ENCODE measurements at places on chromosomes 3 and 15. TPM values are rescaled to one million over a fixed set of nuclear protein-coding genes. Genes with fewer than 3 reads are reported as not detected.

- no peaks in the 10 kb centered on the region for H3K4me1 ChIP-seq
- DNase-seq, result no peak
- no peaks in the 10 kb centered on the region for H3K36me3 ChIP-seq
- no peaks in the 10 kb centered on the region for H3K27me3 ChIP-seq
- H3K4me3 ChIP-seq, result no peak overlapping the region
- H3K27ac ChIP-seq, result no peak overlapping the region
Observed at GRCh38 chr3:72530426-72530825, 317.8 kb downstream of the SHQ1 start.

DNA sequence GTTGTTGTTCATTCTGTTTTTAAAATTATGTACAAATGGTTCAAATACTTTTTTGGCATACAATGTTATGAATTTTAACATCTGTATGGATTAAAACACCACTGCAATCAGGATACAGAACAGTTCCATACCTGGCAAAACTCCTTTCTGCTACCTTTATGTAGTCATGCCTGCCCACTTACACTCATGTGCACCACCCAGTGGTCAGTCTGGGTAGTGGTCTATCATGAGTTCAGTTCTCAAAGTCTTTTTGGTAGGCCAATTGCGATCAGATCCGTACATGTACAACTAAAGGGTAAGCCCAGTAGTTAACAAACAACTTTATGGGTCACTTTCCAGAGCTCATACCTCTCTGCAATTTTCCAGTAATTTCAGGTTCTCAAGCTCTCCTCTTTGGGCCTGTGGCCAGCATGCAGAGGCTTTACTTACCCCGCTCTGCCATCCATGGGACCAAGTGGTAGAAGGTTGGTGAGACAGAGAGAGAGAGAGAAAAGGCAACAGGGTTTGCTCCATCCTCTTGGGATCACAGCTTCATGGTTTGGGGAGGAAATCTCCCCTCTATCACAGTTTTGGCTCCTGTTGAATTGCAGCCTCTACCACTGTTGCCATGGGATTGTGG lies 63.9 kb upstream of the FAM98B start:
- no peaks in the 10 kb centered on the region for H3K4me1 ChIP-seq
- no peak overlapping the region for H3K4me3 ChIP-seq
- peak; percentile 90 for DNase-seq
- H3K27me3 ChIP-seq, result no peaks in the 10 kb centered on the region

The VWA5B2 gene
- 0.62 TPM for total RNA-seq

DNA sequence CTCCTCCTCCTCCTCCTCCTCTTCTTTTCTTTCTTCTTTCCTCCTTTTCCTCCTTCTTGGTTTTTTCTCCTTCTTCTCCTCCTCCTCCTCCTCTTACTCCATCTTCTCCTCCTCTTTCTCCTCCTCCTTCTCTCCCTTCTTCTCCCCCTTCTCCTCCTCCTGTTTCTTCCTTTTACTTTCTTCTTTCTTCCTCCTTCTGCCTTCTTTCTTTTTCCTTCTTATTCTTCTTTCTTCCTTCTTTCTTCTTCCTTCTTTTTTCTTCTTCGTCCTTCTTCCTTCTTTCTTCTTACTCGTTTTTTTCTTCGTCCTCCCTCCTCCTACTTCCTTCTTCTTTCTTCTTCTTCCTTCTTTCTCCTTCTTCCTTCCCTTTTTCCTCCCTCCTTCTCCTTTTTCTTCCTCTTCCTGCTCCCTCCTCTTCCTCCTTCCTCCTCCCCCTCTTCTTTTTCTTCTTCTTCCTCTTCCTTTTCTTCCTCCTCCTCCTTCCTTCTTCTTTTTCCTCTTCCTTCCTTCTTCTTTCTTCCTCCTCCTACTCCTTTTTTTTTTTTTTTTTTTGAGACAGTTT lies 92.1 kb downstream of the SLMAP start:
- peaks cover 18% of the 10 kb centered on the region for H3K36me3 ChIP-seq
- H3K27ac ChIP-seq, result no peak overlapping the region
- no peak for DNase-seq
- H3K27me3 ChIP-seq, result no peaks in the 10 kb centered on the region

DNA sequence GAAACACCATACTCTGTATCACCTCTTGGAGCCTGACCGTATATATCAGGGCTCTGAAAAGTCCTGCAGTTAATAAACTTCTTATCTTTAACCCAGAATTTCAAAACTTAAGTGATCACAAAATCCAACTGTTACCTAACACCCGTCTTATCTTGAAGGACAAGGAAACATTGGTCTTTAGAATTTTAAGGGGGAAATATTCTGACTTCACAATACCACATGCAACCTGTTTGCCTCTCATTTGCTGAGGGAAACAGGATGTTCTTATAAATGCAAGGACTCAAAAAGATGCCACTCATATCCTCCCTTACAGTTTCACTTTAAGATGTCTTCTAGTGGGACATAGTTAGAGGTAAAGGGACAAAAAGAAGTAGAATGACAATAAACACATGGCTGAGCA lies 67.9 kb downstream of the CRTC3 start:
- no peak overlapping the region for H3K27ac ChIP-seq
- H3K27me3 ChIP-seq, result no peaks in the 10 kb centered on the region
- DNase-seq, result no peak
- peaks cover 7% of the 10 kb centered on the region for H3K4me1 ChIP-seq
- H3K4me3 ChIP-seq, result no peak overlapping the region
- H3K36me3 ChIP-seq, result no peaks in the 10 kb centered on the region

DNA sequence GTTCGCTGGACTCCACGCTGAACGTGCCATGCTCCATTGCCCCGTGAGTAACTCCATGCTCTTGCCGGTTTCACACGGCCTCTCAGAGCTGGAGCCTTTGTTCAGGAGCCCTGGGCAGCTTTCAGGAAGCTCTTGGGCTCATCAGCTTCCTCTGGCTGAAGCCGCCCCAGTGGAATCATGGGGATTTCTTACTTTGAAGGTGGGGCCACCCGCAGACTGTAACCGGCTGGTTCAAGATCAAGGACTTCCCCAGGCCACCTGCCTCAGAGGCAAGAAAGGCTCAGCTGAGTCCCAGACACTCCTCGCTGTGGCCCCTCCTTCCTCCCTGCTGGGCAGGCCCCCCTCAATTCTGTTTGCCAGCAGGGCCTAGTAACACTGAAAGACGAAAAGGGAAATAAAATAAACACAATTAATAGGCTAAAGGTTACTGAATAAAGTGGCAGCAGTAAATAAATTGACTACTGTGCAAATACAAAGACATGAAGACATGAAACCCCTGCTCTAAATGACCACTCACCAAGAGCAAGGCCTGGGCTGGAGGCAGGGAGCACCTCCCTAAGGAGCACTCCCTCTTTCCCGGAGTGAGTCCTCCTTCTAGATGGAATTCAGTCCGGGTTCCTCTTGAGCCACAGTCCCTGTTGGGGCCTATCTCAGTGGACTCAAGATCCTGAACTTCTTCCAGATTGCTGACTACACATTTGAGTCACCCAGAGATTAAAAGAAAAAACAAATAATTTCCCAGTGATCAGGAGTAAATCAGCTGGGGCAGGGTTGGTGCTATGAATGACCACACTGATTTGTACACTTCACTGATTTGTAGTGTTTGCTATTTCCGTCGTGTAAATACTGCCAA lies 51.0 kb downstream of the ZDHHC19 start:
- H3K4me3 ChIP-seq, result no peak overlapping the region
- DNase-seq, result peak; percentile 79
- peak overlapping the region; percentile 54 for H3K27ac ChIP-seq
- H3K27me3 ChIP-seq, result no peaks in the 10 kb centered on the region
- no peaks in the 10 kb centered on the region for H3K4me1 ChIP-seq
- H3K36me3 ChIP-seq, result no peaks in the 10 kb centered on the region

- H3K4me3 ChIP-seq, result no peak overlapping the region
- H3K27ac ChIP-seq, result no peak overlapping the region
- no peaks in the 10 kb centered on the region for H3K4me1 ChIP-seq
- H3K27me3 ChIP-seq, result no peaks in the 10 kb centered on the region
- no peaks in the 10 kb centered on the region for H3K36me3 ChIP-seq
- DNase-seq, result no peak
Observed at GRCh38 chr15:44009038-44009437, 182.2 kb downstream of the WDR76 start.

The KLHL25 gene
- total RNA-seq, result 5.2 TPM

DNA sequence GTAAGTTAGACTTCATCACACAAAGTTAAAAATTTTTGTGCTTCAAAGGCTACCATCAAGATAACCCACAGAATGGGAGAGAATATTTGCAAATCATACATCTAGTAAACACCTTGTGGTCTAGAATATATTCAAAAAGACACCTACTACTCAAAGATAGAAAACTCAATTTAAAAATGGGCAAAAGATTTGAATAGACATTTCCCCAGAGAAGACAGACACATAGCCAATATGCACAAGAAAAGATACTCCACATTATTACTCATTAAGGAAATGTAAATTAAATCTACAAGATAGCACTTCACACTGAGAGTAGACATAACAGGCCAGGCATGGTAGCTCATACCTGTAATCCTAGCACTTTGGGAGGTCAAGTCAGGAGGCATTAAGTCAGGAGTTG lies 87.8 kb upstream of the MANF start:
- no peaks in the 10 kb centered on the region for H3K36me3 ChIP-seq
- no peaks in the 10 kb centered on the region for H3K4me1 ChIP-seq
- no peak overlapping the region for H3K4me3 ChIP-seq
- DNase-seq, result no peak
- no peak overlapping the region for H3K27ac ChIP-seq

The CCDC54 gene
- not detected for total RNA-seq

The GABRB3 gene
- total RNA-seq, result 170 TPM

DNA sequence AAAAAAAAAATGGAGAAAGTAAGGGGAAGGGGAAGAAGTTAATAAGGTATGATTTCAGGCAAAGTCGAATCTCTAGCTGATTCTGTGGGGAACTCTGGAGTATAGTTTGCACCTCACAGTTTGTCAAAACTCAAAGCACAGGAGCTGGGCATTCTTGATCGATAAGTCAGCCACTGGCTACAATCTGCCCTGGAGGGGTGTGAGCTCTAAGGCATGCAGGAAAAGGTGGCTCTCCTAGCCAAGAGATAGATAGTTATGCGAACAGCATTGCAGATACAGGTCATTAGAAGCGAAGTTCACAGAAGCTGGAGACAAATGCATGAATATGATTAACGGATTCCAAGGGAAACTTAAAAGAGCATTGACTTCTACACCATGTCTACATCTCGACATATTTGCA lies 952.6 kb downstream of the AGBL1 start:
- no peaks in the 10 kb centered on the region for H3K4me1 ChIP-seq
- no peaks in the 10 kb centered on the region for H3K36me3 ChIP-seq
- DNase-seq, result peak; percentile 65
- no peak overlapping the region for H3K27ac ChIP-seq
- H3K27me3 ChIP-seq, result no peaks in the 10 kb centered on the region
- no peak overlapping the region for H3K4me3 ChIP-seq

DNA sequence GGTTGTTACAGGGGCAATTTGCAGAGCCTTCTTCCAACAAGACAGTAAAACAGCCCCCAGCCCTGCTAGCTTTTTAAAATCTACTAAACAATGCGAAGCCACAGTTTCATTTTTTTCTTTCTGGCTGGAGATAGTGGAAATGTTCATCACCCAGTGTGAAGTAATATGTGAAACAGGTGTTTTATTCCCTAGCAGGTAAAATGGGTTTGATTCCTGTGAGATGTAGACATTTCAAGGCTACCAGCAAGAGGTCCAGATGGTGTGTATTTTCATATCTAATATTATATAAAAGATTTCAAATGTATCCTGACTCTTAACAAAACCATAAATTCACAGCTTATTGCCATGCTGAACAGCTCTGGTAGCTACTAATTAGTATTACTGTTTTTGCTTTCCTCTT lies 160.3 kb downstream of the SATB1 start:
- no peak overlapping the region for H3K4me3 ChIP-seq
- H3K27me3 ChIP-seq, result no peaks in the 10 kb centered on the region
- no peak overlapping the region for H3K27ac ChIP-seq
- H3K4me1 ChIP-seq, result no peaks in the 10 kb centered on the region
- H3K36me3 ChIP-seq, result no peaks in the 10 kb centered on the region
- no peak for DNase-seq

The SNRPA1 gene
- total RNA-seq, result 132 TPM

The CSPG5 gene
- total RNA-seq, result 0.70 TPM

GRCh38 chr3:143601723-143602484 lies 246.4 kb downstream of the SLC9A9 start:
- H3K27me3 ChIP-seq, result no peaks in the 10 kb centered on the region
- no peak for DNase-seq
- H3K27ac ChIP-seq, result no peak overlapping the region

DNA sequence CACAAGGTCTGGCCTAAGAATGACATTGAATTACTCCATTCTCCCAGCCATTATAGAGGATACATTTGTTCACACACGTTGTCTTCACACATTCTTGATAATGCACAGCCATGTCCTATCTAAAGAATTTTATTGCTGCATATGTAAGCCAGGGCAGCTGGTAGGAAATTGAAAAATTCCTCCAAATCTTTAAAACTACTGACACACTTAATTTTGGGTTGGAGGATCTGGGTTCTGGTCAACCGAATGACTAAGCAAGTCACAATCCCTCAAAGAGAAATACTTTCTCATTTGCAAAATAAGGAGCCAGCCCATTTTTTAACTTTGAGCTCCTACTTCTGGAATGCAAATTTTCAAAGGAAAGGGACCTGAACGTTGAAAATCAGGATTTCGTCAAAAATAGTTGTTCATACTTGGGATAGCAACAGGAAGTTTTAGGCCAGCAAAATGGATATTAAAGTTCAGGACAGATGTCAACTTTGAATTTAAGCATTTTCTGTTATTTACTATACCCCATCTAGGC lies 638.3 kb downstream of the NTRK3 start:
- H3K4me1 ChIP-seq, result no peaks in the 10 kb centered on the region
- H3K4me3 ChIP-seq, result no peak overlapping the region
- H3K27me3 ChIP-seq, result no peaks in the 10 kb centered on the region
- no peaks in the 10 kb centered on the region for H3K36me3 ChIP-seq

GRCh38 chr15:95733931-95734330 lies 596.6 kb upstream of the NR2F2 start:
- H3K4me3 ChIP-seq, result no peak overlapping the region
- no peak overlapping the region for H3K27ac ChIP-seq
- DNase-seq, result no peak
- H3K36me3 ChIP-seq, result no peaks in the 10 kb centered on the region

DNA sequence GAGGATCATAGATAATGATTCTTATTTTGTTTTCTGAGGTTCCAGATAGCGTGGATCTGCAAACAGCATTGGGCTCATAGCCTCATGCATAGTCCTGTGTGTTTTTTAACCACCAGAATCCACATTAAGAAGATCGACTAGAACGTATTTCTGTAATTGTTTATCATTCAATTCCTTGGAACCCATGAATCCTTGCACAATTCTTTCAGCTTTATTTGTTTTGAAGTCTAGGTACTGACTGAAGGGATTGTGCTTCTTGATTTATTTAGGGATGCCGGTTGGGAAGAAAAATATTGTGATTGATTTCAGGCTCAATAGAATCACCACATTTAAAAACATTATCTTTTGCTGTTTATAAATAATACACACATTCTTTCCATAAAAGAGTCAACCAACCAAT lies 314.6 kb upstream of the ZNF717 start:
- no peak overlapping the region for H3K4me3 ChIP-seq
- no peak overlapping the region for H3K27ac ChIP-seq
- DNase-seq, result no peak
- no peaks in the 10 kb centered on the region for H3K4me1 ChIP-seq

The AADACL2 gene
- total RNA-seq, result not detected

Data from endodermal cell (in vitro differentiated cells).